ENCODE measurements at places on chromosomes 11 and 22.

DNA sequence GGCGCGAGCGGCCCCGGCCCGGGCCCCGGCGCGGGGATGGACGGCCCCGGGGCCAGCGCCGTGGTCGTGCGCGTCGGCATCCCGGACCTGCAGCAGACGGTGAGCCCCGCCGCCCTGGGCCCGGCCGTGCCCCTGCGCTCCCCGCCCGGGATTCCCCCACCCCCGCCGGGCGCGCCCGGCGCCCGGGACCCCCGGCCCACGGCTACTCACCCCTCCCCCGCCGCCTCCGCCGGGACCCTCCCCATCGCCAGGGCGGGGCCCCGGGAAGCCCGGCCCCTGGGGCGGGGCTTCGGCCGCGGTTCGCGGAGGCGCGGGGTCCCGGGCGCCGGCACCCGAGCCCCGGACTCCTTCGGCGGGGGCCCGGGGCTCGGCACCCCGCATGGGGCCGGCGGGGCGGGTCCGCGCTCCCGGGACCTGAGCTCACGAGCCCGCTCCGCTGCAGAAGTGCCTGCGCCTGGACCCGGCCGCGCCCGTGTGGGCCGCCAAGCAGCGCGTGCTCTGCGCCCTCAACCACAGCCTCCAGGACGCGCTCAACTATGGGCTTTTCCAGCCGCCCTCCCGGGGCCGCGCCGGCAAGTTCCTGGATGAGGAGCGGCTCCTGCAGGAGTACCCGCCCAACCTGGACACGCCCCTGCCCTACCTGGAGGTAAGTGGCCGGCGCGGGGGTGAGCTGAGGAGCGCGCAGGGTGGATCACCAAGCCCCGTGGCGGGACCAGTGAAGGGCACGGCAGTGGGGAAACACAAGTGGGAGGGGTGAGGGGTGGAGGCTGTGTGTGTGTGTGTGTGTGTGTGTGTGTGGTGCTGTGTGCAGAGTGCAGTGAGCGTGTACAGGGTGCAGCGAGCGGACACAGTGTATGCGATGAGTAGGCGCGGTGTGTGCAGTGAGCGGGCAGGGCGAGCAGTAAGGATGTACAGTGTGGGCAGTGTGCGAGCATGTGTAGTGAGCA, 2.3 kb downstream of the SHANK3 start:
- DNase-seq, result no peak

DNA sequence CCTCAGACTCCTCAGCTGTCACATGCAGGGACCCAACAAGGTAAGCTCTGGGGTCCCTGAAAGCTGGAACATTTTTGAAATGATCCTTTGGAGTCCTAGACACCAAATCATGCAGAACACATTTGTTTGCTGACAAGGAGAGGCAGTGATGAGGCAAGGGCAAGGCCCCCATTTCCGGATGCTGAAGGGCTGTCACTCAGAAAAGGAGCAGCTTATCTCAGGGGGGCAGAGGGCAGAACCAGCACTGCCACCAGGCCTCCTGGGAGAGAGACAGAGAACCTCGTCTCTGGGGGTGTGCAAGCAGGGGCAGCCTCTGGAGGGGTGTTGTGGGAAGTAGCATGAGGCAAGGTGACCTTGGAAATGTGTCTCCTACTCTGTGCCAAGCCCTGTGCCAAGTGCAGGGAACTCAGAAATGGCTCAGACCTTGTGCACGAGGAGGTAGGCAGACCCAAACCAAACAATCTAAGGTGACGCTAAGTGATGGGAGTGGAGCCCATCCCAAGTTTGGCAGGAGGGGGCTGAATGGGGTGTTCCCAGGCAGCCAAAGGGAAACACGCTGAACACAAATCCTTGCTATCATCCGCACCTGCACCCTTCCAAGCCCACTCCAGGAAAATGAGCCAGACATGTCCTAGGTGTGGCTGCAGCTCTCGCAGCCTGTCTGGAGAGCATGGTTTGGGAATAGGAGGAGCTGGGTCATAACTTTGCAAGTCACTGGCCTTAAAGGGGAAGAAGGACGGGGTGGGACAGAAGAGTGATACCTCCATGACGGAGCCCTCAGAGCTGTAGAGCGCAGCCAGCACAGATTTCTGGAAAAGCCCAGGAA, 94.2 kb downstream of the PDE2A start:
- DNase-seq, result no peak

- DNase-seq, result no peak
Measured at GRCh38 chr22:46726066-46726985, 11.7 kb downstream of the CERK start.

DNA sequence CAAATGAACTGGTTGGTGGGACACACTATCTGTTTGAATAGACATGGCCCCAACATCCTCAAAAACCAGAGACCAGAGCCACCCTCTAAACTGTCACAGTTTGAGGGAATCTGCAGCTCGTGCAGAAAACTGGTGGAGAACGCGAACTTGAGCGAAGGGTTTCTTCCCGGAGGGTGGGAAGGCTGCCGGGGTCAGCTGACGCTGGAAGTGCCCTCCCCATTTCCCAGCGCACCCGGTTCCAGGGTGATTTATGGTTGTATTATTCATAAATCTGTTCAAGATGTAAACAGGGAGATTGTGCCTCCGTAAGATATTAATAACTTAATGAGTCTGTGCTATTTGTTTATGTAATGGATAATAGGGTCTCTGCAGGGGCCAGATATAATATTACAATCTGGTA, 1396.7 kb downstream of the BRD1 start:
- DNase-seq, result no peak

DNA sequence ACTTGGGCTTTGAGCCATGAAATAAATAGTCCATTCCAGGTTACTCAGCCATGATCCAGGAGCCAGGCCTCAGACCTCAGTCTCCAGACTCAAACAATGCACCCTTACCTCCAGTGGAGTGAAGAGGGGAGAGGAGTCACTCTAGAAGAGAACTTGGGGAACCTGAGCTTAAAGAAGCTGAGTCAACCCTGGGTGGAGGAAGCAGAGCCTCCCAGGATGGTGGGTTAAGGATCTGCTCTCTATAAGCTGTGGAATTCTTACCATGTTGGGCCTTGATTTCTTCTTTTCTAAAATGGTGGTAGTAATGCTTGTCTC, 113.2 kb downstream of the NECTIN1 start:
- no peak for DNase-seq

GRCh38 chr11:69131644-69132300, 24.0 kb upstream of the SMIM38 start:
- DNase-seq, result no peak

DNA sequence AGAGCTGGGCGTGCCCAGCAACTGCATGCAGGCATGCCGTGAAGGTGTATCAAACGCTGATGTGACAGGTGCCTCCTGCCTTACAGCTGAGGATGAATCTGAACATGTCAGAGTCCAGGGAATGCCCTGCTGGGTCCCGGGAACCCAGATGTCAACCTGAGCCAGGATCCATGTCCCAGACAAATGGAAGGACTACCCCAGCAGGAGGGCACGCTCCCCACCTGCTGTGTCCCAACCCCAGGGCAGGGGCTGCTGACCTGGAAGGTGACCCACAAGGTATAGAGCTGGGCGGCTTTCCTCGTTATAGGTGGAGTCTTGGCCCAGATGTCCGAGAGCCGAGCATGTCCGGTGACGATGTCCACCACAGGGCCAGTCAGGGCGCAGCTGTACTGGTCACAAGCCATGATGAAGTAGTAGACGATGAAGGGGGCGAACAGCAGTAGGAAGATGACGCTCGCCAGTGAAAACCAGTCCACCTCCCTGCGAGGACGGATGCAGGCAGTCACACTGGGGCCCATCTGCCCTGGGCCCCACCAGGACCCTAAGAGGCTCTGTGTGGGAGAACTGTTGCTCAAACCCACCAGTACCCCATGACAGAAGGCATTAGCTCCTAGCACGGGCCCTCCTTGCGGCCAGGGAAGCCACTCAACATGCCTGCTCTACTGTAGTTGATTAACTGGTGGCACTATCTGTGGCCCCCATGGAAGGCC, 4.3 kb downstream of the DHCR7 start:
- DNase-seq, result no peak

DNA sequence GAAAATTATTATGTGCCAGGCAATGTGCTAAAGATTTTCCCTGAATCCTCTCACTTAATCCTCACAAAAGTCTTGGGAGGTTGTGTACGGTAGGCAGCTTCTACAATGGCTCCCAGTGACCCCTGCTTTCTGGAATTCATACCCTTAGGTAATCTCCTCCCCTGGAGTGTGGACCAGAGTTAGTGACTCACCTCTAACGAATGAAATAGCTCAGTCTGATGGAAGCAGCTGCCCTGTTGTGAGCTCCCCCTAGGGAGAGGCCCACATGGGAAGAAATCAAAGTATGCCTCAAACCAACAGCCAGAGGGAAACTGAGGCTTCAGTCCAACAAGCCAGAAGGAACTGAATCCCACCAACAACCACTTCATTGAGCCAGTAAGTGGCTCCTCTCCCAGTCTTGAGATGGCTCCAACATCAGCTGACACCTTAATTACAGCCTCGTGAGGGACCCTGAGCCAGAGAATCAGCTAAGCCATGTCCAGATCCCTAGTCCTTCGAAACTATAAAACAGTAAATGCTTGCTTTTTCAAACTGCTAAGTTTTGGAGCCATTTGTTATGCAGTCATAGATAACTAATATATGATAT, 98.9 kb upstream of the ISX start:
- no peak for DNase-seq

GRCh38 chr11:46686886-46687795, 13.3 kb downstream of the ARHGAP1 start:
- no peak for DNase-seq

DNA sequence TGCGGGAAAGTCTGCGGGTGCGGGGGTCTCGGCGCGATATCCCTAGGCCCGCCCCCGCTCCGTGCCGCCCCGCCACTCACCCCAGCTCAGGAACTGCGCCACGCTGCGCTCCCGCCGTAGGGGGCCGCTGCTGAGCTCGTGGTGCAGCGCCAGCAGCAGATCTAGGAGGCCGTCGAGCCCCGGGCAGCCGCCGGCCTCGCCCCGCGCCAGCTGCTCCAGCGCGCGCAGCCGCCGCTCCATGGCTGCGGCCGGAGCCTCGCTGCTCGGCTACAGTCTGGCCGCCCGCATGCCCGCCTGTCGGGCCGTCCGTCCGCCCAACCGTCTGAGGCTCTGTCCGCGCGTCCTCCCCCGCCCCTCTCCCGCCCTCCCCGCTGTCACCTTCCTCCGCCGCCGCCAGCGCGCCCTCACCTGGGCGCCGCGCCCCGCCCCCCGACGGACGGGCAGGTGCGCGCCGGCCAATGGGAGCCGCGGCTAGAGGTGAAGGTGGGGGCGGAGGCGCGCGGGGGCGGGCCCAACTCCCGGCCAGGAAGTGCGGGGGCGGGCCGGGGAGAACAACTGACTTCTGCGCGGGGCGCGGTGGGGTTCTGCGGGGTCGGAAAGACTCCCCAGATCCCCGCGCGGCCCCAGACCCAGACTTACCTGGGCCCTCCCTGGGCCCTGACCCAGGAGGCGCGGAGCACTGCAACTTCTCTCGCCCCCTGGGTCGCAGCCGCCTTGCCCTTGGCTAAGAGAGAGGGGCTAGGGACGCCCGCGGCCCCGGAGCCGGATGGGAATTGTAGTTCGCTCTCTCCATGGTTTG, at the start of gene CDC42BPG:
Gene CDC42BPG, minus strand, starts transcription at position 324 of the 799 bp plus-strand sequence. Its CDS starts 84 bp downstream, at position 240.
- DNase-seq, result peak; percentile 68

- no peak for DNase-seq
Measured at GRCh38 chr11:68016904-68017817, 7.0 kb downstream of the ALDH3B1 start.

DNA sequence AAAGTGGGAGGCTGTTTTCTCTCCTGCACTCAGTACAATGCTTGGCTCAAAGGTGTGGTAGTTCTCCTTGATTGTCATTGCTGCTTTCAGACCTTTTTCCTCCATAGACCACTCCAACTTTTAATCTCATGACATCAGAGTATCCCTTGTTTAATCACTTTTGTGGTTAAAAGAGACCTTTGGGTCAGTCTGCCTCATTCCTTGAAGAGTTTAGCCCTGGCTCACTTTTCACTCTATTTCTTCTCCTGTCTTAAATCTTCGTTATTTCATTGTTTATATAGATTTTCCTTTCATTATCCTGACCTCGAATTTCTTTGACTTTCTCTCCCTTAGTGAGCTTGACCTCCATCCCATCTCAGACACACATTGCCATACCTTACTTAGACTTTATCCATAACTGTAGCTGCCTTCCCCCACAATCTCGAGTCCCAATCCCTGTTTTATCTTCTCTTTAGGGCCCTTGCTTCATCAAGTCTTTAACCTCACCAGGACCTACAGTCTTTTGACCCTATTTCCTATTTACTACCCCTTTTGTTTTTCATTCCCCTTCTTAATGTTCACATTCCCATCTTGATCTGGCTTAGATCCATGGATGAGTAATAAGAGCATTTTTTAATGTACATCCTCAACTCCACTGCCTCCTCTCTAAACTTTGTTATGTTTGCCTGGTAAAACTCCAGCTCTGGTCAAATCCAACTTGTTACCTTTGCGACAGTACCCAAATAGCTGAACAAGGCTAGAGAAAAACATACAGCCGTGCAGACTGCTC, 9.5 kb downstream of the ATXN10 start:
- no peak for DNase-seq

DNA sequence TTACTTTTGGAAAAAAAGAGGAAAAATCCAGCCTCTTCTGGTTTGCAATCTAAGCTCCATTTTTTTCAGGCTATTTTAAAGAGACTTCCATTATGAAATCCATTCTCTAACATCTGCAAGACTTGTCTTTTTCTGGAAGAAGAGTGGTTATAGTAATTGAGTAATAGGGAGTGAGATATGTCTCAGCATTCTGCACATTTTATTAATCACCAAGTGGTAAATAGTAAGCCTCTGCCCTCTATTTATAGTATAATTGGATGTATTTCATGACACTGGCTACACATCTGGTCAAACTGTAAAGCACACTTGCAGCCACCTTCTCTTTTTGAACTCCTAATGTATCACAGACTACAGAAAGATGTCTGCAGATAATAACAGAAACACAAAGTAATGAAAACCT, 391.1 kb downstream of the ETS1 start:
- DNase-seq, result no peak

DNA sequence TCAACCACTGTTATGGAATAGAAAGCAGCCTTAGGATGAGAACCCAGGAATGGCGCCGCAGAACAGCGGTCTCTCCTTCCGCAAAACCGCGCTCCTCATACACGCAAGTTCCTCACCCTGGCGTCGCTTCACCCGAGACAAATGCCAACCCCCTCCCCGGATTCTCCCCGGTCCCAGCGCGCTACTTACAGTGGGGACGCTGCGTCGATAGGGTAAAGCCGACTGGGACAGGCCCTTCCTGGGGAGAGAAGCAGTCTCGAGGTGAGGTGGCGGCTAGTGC, 287 bp downstream of the RPS13 start:
- no peak for DNase-seq

Data from GM18507 (cell line).